Lower lobe of right lung (tissue), 2 donors: ENCODE measurements at places on chromosomes 3 and 15.
A peak's percentile ranks its signal among the peaks of the same experiment; 100 is the strongest.

DNA sequence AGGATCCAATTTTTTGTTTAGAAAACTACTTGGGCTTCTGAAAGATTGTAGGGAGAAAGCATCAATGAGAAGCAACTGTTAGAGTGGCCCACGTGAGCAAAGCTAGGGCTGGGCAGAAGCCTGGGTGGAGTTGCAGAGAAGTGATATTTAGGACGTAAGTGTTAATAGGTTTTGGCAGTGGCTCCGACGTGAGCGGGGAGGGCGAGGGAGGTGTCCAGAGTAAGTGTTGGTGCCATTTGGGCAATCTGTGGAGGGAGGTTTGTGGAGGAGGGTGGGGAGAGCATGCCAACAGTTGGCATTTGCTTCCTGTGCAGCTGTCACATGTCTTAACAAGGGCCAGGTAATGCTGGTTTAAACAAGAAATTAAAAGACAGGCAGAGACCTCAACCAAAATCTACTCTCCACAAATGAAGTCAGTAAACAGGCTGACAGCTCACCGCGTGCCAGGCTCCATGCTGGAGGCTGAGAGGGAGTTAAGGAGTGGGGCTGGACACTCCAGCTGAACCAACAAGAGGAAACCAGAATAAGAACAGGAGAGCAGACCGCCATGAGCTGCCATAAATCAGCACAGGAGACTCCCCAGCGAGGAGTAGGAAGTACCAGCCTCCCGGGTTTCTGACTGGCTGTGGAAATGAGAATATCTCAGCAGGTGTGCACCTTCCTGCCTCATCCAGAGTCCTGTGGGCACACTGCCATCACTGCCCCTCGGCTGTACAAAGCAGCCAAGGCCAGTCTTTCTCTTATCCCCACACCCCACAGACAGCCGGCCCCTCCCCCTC is 232.6 kb downstream of the ABHD5 start:
- no peak overlapping the region for H3K4me3 ChIP-seq
- H3K27ac ChIP-seq: no peak overlapping the region
- H3K36me3 ChIP-seq: no peaks in the 10 kb centered on the region
- no peaks in the 10 kb centered on the region for H3K4me1 ChIP-seq
- H3K27me3 ChIP-seq: peaks cover 15% of the 10 kb centered on the region

DNA sequence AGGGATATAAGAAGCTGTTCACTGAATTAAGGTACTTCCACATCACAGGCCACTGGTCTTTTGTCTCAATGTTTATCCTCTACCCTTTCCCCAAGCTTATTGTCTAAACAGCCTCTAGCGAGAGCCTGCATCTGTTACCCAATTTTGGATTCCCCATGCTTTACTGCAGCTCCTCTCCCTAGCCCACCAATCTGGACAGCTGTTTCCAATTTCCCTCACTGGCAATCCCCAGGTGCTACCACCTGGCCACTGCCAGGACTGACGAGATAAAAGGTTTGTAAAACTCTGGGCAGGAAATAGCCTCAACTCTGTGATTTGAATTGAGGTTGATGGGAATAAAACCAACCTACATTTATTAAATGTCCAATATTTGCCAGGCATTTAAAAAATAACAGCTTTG is 58.0 kb upstream of the TEX9 start:
- H3K4me3 ChIP-seq: no peak overlapping the region
- no peaks in the 10 kb centered on the region for H3K36me3 ChIP-seq
- H3K4me1 ChIP-seq: no peaks in the 10 kb centered on the region

- H3K27me3 ChIP-seq: no peaks in the 10 kb centered on the region
- DNase-seq: peak; percentile 46
- no peak overlapping the region for H3K4me3 ChIP-seq
- peaks cover 59% of the 10 kb centered on the region for H3K36me3 ChIP-seq
- H3K27ac ChIP-seq: no peak overlapping the region
Observed at GRCh38 chr3:38005076-38006020, 14.8 kb downstream of the VILL start.

GRCh38 chr3:140128631-140129030 is 193.6 kb downstream of the CLSTN2 start:
- H3K27ac ChIP-seq: no peak overlapping the region
- H3K36me3 ChIP-seq: no peaks in the 10 kb centered on the region
- DNase-seq: peak; percentile 47
- no peak overlapping the region for H3K4me3 ChIP-seq
- H3K4me1 ChIP-seq: no peaks in the 10 kb centered on the region
- no peaks in the 10 kb centered on the region for H3K27me3 ChIP-seq

DNA sequence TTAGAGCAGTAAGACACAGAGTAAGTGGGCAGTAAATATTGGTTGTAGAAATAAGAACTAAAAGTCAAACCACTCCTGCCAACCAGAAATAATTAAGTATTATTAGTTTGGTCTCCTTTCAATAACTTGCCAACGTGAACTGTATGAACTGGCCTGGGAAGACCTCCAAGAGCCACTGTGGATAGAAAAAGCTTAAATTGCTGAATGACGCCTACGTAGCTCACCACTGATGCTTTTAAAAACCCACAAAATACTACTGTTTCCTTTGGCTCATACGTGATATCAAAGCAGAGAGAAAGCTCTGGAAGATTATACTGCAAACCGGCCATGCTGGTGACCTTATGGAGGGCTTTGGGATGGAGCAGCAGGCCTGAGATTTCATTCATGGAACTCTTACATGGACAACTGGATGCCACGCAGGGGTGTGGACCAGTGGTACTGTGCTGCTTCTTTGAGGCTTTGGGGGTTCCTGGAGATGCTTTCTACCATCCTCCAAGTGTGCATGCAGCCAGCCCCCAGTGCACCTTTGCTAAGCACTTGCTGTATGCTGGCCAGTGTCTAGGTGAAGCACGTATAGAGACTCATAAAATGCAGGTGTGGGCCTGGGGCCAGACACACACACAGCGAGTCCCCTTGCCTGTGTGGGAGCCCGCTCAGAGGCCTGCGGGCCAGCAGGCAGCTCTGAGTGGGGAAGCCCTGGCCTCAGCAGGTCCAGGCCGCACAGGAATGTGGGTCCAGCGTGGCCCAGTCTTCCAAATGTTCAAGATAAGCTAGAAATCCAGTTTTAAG is 66.8 kb downstream of the ABTB1 start:
- H3K36me3 ChIP-seq: no peaks in the 10 kb centered on the region
- H3K4me3 ChIP-seq: no peak overlapping the region
- DNase-seq: no peak
- H3K27ac ChIP-seq: no peak overlapping the region

DNA sequence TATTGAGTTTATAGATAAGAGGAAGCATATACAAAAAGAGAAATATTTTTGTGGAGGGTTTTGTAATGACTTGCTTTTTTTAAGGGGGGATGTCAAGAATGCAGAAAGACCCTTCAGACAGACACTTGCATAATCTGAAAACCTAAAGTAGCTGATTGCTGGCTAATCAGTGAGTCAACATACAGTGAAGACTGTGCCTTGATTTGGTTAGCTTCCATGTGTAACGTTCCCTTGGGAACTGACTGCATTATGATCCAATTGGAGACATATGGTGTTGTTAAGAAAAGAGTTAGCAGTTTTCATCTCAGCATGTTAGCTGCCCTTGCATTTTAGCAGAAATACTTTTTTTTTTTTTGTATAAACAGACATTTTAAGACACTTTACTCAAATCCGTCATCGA is 483.2 kb downstream of the RBMS3 start:
- no peaks in the 10 kb centered on the region for H3K36me3 ChIP-seq
- no peak overlapping the region for H3K4me3 ChIP-seq
- H3K27me3 ChIP-seq: no peaks in the 10 kb centered on the region
- peaks cover 30% of the 10 kb centered on the region for H3K4me1 ChIP-seq
- H3K27ac ChIP-seq: no peak overlapping the region
- no peak for DNase-seq

DNA sequence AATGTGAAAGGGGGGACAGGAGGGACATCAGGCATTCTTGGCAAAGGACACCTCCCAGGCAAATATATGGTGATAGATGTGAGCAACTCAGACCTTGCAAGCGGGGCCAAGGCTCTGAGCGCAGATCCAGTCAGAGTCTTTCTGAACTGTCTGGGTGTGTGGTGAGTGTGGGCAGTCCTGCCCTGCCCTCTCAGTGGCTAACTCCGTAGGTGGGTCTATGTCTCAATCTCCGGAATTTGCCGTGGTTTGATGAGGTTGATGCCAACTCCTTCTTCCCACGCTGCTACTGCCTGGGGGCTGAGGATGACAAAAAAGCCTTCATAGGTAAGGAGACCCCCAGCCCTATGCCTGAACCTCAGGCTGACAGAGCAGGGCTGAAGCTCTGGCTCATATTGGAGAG is 7.4 kb downstream of the TTLL3 start:
- H3K27me3 ChIP-seq: no peaks in the 10 kb centered on the region
- DNase-seq: peak; percentile 14
- peaks cover 3% of the 10 kb centered on the region for H3K36me3 ChIP-seq
- no peak overlapping the region for H3K27ac ChIP-seq
- H3K4me1 ChIP-seq: no peaks in the 10 kb centered on the region

GRCh38 chr3:26141296-26141695 is 351.4 kb downstream of the OXSM start:
- H3K36me3 ChIP-seq: no peaks in the 10 kb centered on the region
- H3K4me1 ChIP-seq: no peaks in the 10 kb centered on the region
- no peaks in the 10 kb centered on the region for H3K27me3 ChIP-seq
- H3K4me3 ChIP-seq: no peak overlapping the region
- no peak for DNase-seq

GRCh38 chr3:153313302-153313965 is 151.4 kb downstream of the RAP2B start:
- no peak for DNase-seq
- H3K36me3 ChIP-seq: no peaks in the 10 kb centered on the region
- H3K27me3 ChIP-seq: no peaks in the 10 kb centered on the region
- H3K27ac ChIP-seq: no peak overlapping the region

- peak; percentile 78 for DNase-seq
- H3K4me3 ChIP-seq: no peak overlapping the region
- no peaks in the 10 kb centered on the region for H3K27me3 ChIP-seq
- peaks cover 12% of the 10 kb centered on the region for H3K36me3 ChIP-seq
Observed at GRCh38 chr15:74808078-74808839, 4.4 kb upstream of the LMAN1L start.

GRCh38 chr3:70620956-70621355 is 308.5 kb upstream of the MDFIC2 start:
- H3K27ac ChIP-seq: no peak overlapping the region
- no peaks in the 10 kb centered on the region for H3K36me3 ChIP-seq
- no peak for DNase-seq

DNA sequence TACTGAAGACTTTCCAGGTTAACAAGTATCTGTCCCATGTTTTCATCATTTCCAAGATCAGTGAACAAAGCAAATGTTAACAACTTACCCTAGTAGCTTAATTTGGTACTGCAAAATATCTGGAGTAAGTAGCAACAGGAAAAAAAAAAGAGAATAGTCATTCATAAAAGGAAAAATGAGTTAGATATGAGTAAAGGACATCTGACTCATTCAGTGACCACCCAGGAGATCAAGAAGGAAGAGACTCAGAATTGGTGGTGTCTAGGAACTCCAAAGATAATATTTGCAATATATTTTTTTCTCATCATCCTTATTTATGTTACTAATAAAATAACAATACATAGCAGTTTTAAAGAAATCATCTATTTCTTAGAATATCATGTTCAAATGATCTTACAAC is 253.8 kb upstream of the COL8A1 start:
- H3K27ac ChIP-seq: no peak overlapping the region
- no peaks in the 10 kb centered on the region for H3K4me1 ChIP-seq
- no peaks in the 10 kb centered on the region for H3K27me3 ChIP-seq
